ENCODE measurements at places on chromosomes 2 and 18.

DNA sequence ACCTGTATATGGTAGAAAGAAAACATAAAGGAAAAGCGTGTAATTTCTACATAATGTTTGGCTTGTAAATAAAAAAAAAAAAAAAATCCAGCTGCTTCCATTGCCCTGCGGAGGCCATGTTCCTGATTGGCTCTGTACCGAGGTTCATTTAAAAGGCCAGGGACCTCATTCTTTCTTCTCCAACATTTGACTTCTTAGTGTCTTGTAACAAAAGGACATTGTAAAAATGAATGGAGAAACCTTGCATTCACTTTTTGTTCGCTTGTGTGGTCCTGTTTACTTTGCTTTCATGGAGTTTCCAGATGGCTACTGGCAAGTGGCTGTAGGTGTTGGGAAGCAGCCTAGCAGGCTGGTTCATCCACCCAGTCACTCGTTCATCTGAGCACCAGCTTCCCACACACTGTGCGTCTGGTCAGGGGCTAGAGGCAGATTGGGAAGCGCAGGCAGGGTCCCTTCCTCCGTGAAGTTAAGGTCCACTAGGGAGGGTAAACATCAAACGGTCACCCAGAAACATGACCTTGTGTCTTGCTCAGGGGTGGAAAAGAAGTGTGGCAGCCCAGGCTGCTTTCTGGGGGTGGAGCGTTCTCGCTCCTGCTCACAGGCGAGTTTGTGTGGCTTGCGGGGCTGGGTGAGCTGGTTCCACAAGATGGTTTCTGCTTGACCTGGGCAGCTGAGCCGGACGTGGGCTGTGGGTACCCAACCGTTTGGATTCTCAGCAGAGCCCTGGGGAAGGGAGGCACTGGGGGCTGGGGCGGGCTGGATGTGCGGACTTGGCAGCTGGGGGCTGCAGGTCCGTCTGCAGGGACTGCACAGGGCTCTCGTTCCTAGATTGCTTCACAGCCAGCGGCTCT is 260.7 kb downstream of the AGAP1 start:
- no peak for DNase-seq

GRCh38 chr2:77807531-77808215 is 285.5 kb upstream of the LRRTM4 start:
- no peak for DNase-seq

DNA sequence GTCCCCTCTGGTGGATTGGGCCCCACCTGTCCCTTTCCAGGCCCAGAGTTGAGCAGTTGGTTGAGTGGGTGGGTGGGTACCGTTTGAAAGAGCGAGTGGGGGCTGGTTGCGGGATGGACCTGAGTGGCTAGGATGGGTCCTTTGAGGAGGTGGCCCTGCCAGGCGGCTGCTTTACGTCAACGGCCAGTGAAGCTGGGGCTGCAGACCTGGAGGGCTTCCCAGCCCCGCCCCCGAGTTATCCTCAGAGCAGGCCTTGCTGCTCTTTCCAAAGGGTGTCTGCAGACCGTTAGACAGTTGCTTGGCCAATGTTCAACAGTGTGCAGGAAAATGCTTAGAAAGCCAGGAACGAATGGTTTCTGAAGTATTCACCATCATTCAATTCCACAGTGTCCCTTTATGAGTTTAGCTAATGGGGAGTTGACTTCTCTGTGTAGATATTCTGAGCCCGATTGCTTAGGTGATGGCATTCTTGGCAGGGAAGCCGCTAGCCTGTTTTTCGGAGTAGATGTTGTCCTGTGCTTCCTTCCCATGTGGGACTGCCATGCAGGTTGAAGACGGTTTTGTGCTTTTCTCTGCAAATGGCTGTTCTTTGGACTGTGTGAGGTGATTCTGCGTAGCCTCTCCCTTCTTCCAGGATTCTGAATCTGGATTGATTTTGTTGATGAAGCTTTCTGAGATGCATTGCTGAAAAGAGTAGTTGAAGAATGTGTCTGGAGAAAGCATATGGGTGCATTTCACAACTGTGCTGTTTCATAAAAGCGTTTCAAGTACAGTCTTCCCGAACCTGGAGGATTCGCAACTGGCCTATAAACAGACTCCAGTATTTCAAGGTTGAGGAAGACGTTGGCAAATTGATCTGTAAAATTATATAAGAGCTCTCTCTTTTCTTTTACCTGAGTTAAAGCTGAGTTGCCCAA is 45.8 kb downstream of the LDLRAD4 start:
- no peak for DNase-seq

GRCh38 chr18:54020156-54020745 is 204.2 kb downstream of the MBD2 start:
- no peak for DNase-seq

- no peak for DNase-seq
Measured at GRCh38 chr18:3055186-3055728, 42.3 kb upstream of the LPIN2 start.

- no peak for DNase-seq
Measured at GRCh38 chr2:189899101-189899500, 114.9 kb downstream of the PMS1 start.

GRCh38 chr2:12797815-12798214 is 81.1 kb downstream of the TRIB2 start:
- DNase-seq: no peak

DNA sequence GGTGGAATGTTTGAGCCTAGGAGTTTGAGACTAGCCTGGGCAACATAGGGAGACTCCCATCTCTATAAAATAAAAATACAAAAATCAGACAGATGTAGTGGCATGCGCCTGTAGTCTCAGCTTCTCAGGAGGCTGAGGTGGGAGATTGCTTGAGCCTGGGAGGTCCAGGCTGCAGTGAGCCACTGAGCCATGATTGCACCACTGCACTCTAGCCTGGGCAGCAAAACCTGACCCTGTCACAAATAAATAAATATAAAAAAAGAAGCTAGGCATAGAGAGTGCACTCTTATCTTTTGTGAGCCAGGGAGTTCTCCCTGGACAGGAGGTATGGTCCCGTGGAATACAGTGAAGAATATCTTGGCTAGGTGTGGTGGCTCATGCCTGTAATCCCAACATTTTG is 11.0 kb upstream of the KYNU start:
- no peak for DNase-seq

DNA sequence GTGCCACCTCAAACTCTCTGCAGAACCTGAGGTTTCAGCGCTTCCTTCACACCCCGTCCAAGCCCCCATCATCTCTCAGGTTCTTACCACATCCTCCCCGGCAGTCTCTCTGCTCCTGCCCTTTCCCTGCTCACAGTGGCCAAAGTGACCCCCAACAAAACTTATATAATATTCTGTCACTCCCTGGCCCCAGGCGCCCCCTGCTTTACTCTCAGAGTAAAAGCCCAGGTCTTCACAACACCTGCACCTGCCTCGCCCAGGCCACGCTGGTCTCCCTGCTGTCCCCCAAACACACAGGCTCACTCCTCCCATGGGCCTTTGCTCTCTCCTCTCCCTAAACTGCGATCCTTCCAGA is 6.4 kb downstream of the ITGB1BP1 start:
- no peak for DNase-seq

GRCh38 chr2:184178229-184178628 is 420.1 kb upstream of the ZNF804A start:
- no peak for DNase-seq

- no peak for DNase-seq
Measured at GRCh38 chr2:54627973-54628372, 95.5 kb upstream of the EML6 start.

- no peak for DNase-seq
Measured at GRCh38 chr2:103809415-103809814, 1044.5 kb upstream of the POU3F3 start.

GRCh38 chr2:148493822-148494563 is 150.6 kb upstream of the EPC2 start:
- DNase-seq: no peak

DNA sequence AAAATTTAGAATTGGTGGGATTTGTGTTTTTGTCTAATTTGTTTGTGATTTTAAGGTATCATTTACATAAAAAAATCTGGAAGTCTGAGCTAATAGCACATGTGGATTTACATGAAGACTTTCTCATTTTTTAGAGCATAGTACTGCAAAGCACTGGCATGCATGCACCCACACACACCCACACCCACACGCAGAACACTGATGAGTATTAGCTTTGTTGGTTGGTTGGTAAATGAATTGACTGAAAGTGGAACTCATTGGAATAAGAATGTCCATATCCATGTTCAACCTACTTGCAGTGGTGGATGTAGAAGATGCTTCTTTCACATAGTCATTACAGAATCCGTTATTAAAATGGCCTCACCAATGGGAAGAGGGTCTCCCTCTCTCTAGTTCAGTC is 475.8 kb downstream of the PLCL1 start:
- DNase-seq: no peak

- no peak for DNase-seq
Measured at GRCh38 chr2:231861288-231861931, 64.8 kb downstream of the NPPC start.

GRCh38 chr18:42072407-42072806 is 117.4 kb downstream of the PIK3C3 start:
- DNase-seq: no peak

GRCh38 chr2:133480707-133481429 is 87.4 kb downstream of the NCKAP5 start:
- no peak for DNase-seq

DNA sequence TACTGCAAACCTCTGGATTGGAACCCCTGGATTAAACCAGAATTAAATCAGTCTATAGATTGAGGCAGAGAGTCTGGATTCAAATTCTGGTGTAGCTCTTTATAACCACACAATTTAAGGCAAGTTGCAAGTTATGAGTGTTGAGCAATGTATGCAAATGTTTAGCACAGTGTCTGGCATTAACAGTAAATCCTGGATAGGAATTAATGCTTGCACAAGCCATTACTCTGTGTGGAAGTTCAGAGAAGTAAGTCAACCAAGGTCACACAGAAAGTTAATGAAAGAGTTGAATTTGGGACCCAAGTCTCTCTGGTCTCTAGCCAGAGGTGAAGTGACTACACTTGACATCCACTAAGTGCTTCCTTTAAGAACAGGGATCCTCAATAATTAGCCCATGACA is 2.0 kb upstream of the MARCO start:
- no peak for DNase-seq

DNA sequence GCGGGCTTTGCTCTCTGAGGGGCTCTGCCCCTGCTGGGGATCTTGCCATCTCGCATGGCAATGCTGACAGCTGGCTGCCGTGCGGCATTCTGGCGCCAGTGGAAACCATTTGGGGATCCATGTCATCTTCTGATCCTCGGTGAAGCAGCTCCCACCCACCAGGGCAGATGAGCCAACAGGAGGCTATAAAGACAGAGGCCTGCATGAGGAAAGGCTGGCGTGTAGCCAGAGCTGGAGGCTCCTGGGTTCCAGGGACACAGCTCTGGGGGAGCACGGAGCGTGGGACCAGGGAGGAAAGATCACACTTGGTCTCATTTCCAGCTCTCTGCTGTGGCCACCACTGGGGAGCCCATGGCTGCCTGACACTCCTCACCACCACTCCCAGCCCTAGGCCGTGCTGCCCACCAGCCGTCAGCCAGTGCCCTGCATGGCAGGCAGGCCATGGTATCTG is 145.8 kb downstream of the ZFP36L2 start:
- DNase-seq: no peak

DNA sequence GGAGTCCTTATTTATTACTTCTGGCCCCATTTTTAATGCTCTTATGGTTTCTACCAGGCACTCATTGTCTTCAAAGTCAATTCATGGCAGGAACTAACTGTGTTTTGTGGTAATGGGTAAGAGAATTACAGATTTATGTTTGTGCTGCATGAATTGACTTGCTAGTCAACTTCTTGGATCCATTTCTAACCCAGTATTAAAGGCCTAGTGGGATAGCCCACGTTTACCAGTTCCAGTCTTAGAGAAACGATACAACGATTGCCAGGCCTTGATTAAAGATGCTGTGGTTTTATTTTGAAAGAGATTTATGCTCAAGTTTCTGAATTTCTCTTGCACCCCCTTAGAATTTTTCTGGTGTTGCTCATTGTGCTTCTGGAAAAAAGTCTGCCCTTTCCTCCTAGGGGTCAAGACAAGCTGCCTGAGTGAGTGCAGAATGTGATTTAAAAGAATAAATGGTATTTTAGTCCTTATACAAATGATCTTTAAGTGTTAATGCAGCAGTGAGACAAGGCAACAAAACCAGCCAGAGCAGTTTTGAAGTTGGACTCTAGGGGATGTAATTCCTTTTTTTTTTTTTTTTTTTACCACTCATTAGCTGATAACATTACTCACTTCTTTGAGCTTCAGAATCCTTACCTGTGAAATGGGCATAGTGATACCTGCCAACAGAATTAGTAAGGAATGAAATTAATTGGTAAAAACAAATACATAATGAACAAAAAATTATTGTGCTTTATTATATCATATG is 101.5 kb downstream of the ARHGAP15 start:
- DNase-seq: no peak

DNA sequence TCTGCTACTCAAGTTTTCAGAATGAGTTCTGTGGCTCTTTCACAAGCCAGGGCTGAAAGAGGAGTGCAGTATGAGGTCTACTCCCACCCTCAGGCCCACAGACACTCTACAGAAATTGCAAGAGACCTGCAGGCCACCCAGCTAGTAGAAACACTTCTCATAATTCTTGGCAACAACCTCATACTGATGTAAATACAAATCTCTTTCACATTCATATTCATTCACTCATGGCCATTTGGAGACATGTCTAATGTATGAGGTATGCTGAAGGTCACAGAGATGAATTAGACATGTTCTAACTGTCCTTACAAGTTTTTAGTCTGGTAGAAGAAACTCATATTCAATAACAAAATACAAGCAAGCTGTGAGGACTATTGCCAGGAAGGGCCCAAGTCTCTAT is 83.8 kb upstream of the KLHL29 start:
- DNase-seq: no peak
